Astrocyte of the cerebellum (primary cell): ENCODE measurements at places on chromosomes 11 and 22.

DNA sequence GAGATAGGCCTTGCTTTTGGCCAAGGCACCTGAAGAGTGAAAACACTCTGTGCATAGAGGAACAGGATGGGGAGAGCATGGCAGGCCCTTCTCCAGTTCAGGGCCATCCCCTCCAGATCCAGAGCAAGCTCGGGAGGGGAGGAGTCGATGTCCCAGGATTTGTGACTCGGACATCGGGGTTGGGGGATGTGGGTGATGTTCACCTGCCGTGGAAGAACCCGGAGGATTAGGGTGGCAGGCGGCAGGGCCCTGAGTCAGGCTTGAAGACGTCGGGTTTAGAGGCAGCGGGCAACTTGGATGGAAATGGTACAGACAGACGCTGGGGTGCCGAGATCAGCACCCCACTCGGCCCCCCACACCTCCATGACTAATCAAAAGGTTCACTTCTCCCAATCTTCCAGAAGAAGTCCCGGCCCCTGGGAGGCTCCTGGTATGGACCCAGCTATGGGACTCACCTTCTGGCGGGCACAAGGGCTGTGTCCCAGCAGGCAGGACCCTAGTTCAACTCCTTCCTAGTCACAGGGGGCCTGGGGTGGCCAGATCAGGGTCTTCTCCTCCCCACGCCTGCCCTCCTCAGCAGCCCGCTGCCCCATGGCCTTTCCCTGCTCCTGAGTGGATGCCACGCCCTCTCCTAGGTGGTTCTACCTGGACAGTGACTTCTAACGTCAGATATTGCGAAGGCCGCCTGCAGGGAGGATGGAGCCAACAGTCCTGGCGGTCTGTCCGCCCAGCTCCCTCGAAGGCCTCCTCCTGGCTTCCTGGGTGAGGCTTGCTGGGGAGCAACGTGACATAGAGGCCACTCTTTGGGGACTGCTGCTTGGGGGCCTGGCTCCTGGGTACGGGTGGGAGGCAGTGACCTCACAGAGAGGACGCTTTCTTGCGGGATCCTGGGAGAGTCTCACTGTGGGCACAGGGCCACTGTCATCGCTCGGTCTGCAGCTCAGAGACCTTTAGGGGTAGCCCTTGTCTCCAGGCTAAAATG lies 792.5 kb downstream of the BRD1 start:
- DNase-seq, result no peak

GRCh38 chr11:36431429-36432092 lies 78.5 kb downstream of the TRAF6 start:
- peak; percentile 85 for DNase-seq

DNA sequence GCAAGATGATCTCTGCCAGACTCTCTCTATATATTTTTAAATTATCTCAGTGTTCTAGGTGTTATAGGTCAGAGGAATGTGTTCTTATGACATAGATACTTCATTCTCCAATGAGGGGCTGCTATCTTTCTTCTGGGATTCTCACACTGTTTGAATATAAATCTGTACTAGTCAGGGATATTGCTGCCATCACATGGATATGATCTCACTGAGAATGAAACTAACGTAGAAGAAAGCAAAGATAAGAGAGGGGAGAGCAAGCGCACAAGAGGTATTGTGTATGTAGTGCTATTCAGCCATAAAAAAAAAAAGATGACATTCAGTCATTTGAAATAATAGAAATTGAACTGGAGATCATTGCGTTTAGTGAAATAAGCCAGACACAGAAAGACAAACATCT lies 42.2 kb upstream of the SLC36A4 start:
- no peak for DNase-seq

DNA sequence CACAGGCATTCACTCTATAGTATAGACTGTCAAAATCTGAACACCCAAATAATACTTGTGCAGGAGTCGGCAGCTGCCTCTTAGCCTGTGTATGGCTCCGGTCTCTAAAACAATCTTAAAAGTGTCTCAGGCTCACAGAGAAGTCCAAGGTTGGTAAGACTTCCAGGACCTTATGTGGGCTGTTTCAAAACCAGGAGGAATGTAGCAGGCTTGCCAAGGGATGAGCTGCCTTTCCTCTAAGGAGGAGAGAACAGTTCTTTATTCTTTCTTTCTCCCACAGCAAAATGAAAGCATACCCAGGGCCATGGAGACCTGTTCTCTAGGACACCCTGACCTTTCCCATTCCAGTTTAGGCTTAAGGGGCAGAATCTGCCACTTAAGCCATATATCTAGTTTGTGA lies 176.5 kb downstream of the TRPC6 start:
- DNase-seq, result no peak

GRCh38 chr11:115499891-115500290 lies 4.3 kb downstream of the CADM1 start:
- no peak for DNase-seq

- DNase-seq, result no peak
Observed at GRCh38 chr22:41825376-41825775, 7.5 kb upstream of the SREBF2 start.

DNA sequence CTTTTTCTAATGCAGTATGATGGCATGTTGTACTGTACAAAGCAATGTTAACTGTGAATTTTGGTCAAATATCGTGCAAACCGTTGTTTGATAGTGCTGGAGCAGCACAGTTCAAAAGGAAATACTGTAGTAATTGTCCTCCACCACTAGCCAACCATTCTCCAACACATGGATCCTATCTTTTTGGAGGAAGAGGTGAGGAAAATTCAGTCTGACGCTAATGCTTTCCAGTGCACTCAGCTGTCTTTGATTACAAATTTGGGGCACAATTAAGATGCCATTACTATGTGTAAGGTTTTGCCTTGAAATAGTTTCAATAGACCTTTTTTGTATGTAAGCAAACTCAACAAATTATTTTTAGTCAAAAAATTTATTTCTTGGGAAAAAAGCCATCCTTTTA lies 240.5 kb upstream of the CCDC179 start:
- no peak for DNase-seq

GRCh38 chr22:30335236-30335635 lies 8.5 kb upstream of the TBC1D10A start:
- DNase-seq, result no peak

DNA sequence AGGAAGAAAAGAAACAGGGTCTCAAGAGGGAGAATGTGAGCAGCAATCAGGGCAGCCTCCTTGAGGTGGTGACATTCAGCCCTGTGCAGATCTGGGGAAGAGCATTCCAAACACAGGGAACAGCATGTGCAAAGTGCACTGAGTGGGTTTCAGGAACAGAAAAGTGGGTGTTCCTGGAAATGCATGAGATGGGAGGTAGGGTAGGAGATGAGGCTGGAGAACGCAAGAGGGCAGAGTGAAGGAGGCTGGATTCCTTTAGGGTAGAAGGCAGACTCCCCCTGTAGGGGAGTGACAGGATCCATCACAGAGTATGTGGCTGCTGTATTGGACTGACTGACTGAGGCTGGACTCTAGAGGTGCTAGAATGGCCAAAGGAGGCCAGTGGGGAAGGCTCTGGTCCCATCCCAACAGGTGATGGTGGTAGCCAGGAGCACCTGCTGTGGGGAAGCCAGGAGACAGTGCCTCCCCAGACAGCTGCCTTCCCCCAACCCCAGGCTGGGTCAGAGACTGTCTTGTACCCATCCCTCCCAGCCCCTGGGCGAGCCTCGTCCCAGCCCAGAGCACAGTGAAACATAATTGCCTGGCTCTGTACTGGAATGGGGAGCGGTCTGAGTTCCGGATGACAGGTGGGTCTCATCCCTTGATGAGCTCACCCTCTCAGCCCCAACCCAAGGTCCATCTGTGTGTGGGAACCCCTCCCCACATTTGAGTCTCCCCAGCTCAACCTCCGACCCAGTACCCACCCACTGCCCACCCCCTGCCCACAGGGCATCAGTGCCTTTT lies 419.4 kb downstream of the MN1 start:
- DNase-seq, result no peak

DNA sequence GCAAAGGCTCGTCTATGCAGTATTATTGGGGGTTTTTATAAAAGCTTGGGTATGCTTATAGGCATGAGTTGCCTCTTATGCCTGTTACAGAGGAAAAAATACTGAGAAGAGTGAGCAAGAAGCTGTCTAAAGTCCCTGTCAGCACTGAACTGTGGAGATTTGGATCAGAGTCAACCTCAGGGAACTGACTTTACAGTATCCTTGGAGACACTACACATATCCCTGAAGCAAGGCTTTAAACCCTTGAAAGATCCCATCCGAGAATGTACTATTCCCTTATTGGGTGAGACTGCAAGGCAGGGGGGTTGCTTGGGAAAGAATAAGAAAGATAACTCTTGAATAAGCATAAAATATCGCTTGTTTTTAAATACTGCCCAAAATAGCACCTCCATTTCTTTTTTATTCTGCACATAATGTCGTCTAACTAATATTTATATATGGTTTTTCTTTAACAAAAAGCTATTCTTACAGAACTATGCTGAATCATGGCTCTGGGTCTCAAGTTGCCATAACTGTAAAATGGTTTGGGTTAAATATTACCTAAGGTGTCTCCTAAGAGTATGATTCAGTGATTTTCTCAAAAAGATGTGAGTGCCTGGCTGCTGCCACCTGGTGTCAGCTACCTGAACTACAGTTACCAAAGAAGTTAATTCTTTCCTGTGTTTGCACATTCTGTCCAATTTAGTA lies 1062.8 kb downstream of the DLG2 start:
- peak; percentile 9 for DNase-seq

GRCh38 chr11:13223112-13223511 lies 54.5 kb upstream of the BMAL1 start:
- DNase-seq, result no peak

- DNase-seq, result no peak
Observed at GRCh38 chr22:28025866-28026575, 107.0 kb upstream of the PITPNB start.

- DNase-seq, result peak; percentile 57
Observed at GRCh38 chr22:38696606-38697424, 3.9 kb downstream of the JOSD1 start.

DNA sequence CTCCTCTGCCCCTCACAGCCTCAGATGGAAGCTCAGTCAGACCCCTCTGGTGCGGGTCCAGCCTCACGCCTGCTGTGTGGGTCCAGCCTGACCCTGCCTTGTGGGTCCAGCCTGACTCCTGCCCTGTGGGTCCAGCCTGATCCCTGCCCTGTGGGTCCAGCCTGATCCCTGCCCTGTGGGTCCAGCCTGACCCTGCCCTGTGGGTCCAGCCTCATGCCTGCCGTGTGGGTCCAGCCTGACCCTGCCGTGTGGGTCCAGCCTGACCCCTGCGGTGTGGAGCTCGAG lies 445.3 kb downstream of the BRD1 start:
- DNase-seq, result no peak

- no peak for DNase-seq
Observed at GRCh38 chr11:95616256-95616804, 173.3 kb downstream of the FAM76B start.

GRCh38 chr22:26515931-26516330 lies 3.7 kb upstream of the TFIP11 start:
- no peak for DNase-seq

DNA sequence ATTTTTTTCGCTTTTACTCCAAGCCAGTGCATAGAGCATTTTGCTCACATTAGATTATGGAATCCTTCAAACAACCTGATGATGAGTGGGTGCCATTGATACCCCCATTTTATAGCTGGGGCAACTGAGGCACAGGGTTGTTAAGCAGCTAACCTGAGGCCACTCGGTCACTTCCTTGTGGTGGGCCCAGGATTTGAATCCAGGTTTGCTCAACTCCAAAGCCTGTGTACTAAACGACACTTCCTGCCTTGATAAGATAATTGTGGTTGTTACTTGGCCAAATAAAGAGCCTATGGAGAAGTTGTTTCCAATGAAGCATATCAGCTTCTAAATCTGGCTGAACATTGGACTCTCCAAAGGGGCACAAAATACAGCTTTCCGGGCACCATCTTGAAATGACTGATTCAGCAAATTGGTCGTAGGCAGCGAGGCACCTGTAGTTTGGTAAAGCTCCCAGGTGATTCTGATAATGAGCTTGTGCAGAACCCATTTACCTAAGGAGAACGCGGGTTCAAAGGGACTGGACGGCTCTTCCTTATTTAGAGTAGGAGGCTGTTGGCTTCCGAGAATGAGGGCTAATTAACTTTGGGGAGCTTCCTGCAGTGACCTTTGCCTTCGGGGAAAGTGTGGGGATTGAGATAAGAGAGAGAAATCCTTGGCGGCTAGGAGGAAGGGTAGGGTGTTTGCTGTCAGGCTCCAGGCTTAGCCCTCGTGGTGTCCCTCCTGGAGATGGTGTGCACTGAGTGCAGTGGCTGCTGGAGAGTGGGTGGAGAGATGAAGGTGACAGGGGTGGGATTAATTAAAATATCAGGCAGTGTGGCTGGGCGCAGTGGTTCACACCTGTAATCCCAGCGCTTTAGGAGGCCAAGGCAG lies 17.5 kb upstream of the EHF start:
- no peak for DNase-seq

- no peak for DNase-seq
Observed at GRCh38 chr11:104118105-104118744, 45.7 kb downstream of the PDGFD start.
